ENCODE measurements at places on chromosomes 7 and 10.

- DNase-seq = no peak
These were observed 34.5 kb downstream of the DNMBP start for GRCh38 chr10:99975106-99975829.

- DNase-seq = no peak
These were observed 68.6 kb downstream of the CALD1 start for GRCh38 chr7:134847851-134848588.

GRCh38 chr7:6612819-6613218 is 2.6 kb upstream of the ZNF853 start:
- no peak for DNase-seq

GRCh38 chr10:132187430-132188138 is 836 bp downstream of the DPYSL4 start:
- DNase-seq = no peak

GRCh38 chr10:11901833-11902475 is 78.8 kb downstream of the PROSER2 start:
- DNase-seq = no peak

- no peak for DNase-seq
These were observed 587.9 kb upstream of the GALNT17 start for GRCh38 chr7:70544016-70544415.

DNA sequence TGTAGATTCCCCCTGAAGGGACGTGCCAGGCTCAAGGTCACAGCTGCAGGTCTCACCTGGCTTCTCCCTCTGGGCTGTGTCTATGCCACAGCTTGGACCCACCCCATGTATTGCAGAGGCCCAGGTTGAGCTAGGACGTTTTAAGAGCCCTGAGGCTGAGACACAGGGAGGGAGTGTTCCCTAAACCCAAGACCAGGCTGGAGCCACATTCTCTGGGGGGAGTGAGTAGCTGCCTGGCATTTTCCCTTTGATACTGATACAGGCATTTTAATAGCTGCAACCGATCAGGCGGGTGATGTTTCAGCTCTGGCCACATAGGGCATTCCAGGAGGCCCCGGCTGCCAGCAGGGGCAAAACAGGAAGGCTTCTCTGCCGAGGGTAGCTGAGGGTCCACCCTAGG is 13.4 kb downstream of the COL13A1 start:
- DNase-seq = no peak

DNA sequence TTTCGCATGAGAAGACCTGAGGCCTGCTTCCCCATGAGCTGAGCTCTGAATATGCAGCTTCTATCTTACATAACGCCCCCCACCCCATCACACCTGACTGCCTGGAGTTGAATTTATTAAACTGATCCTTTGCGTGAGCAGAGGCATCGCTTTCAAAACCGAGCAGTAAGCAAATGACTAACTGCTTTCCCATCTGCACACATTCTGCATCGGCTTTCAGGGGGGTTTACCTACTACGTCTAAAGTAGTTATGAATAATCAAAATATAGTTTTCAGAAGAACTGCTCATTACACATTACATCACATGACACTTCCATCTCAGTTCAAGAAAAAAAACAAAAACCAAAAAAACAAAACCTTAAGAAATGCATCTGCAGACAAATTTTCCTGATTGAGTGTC is 54.7 kb upstream of the EGR2 start:
- peak; percentile 55 for DNase-seq

DNA sequence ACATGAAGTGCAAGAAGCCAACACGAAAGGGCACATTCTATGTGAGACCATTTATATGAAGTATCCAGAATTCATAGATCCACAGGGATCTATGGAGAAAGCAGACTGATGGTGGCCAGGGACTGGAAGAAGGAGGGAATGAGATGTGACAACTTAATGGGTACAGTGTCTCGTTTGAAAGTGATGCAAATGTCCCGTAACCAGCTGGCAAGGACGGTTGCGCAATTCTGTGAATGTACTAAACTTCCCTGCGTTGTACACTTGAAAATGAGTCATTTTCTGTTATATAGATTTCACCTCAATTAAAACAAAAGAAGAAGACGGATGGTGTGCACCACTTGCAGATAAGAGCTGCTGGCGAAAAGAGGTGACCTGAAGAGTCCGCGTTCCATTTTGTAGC is 861.1 kb downstream of the TYW1 start:
- DNase-seq = no peak

GRCh38 chr10:123390332-123390731 is 236.1 kb downstream of the BUB3 start:
- no peak for DNase-seq

GRCh38 chr10:113126229-113127201 is 176.5 kb downstream of the TCF7L2 start:
- DNase-seq = peak; percentile 74

DNA sequence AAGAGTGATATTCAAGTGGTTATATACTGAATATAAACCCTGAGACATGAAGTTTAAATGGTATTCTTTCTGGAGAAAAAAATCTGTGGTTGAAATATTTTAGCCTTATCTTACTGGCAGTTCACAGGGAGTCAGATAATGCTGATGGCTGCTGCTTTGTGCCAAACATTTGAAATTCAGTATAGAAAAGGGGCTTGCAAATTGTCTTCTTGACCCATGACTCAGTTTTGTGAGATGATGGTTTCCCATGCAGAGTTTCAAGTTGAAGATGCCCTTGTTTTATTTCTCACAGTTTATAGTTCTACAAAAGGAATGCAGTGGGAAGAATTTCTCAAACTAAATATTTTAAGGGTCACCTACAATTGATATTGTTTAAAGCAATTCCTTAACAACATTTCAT is 251.1 kb upstream of the MEOX2 start:
- no peak for DNase-seq

- no peak for DNase-seq
These were observed 36.6 kb upstream of the ZNRF2 start for GRCh38 chr7:30247541-30248401.

DNA sequence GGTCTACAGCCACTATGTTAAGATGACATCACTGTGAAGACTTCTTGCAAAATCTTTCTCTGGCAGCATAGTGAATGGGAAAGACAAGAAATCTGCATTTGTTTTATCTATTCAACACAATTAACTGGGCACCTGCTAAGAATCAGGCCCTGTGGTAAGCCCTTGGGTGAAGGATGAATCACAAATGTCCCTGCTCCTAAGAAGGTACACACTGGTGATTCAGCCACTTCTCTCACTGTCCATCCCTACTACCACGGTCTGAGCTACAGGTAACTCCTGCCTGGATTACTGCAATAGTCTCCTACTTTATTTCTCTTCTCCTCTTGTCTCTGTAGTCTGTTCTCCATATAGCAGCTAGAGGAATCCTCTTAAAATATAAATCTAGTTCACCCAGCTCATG is 116.1 kb downstream of the HIBADH start:
- no peak for DNase-seq

DNA sequence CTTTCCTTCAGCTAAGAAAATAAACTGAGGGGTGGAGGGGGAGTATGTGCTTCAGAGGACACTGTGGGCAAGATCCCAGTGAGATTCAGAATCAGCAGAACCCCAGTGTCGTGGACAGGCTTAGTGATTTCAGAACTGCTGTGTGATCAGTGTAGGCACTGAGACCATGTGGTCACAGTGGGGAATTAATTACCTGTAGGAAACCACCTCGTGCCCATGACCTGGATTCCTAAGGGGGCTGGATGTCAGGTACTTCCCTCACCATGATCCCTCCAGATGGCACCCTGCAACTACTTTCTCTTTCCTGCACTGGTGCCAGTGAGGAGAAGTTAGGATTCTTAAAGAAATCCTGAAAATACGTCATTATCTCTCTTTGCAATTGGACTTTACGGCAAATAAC is 64.4 kb downstream of the HBP1 start:
- DNase-seq = no peak

- no peak for DNase-seq
These were observed 110.1 kb downstream of the CD36 start for GRCh38 chr7:80748363-80749042.

- no peak for DNase-seq
These were observed 47.0 kb downstream of the PDGFA start for GRCh38 chr7:472640-472957.

- peak; percentile 94 for DNase-seq
These were observed 27.3 kb downstream of the PPIF start for GRCh38 chr10:79374312-79375191.

- DNase-seq = no peak
These were observed 438.7 kb upstream of the NRP1 start for GRCh38 chr10:33773253-33773573.

DNA sequence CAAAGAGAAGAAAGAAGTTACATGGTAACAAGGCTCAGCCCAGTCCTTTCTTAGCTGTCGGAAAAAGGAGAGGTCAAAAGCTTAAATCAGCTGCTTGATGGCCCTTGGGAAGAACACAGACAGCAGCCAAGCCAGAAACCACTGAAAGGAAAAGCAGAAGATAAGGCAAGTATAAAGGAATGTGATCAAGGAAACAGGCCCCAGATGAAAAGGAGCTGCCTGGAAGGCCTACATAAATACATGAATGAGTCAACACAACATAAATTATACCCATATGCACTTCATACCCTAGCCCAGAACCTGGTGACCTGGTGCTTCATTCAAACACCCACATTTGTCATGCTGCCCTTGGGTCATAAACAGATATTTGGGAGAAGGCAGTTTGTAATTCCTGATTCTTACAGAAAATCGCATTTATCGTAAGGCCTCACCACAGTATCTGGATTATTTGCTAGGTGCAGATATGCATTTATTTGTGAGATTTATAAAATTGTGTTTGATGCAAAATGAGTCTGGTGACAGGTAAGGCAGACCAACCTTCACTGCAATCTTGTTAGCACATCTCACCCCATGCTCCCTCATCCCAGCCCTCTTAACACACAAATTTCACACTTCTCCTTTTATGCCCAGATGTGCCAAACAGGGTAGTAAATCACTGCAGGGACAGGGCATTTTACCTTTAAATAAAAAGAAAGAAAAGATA is 94.9 kb upstream of the KCNIP2 start:
- no peak for DNase-seq

GRCh38 chr7:28236560-28236959 is 56.0 kb upstream of the JAZF1 start:
- no peak for DNase-seq

DNA sequence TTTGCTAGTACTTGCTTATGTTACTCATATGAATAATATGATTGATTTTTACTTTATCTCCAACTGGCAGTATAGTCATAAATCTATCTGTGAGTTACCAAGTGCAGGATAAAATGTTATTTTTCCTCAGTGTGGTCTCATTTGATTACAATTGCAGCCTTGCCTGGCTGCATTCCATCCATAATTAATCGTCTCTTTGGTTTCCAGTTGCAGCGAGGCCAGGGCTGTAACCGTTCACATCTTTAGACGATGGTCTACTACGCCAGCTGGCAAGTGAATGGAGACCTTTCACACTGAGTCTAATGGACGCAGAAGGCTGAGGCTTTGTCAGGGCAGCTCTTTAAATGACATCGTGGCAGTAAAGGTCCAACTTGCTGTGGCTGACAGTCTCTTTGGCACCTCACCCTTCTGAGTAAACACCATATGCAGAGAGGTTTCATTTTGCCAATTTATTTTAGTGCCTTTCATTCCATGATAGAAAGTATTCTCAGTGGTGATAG is 84.0 kb downstream of the ARL4A start:
- DNase-seq = no peak

- DNase-seq = no peak
These were observed 354.6 kb downstream of the LRRTM3 start for GRCh38 chr10:67280405-67280804.

DNA sequence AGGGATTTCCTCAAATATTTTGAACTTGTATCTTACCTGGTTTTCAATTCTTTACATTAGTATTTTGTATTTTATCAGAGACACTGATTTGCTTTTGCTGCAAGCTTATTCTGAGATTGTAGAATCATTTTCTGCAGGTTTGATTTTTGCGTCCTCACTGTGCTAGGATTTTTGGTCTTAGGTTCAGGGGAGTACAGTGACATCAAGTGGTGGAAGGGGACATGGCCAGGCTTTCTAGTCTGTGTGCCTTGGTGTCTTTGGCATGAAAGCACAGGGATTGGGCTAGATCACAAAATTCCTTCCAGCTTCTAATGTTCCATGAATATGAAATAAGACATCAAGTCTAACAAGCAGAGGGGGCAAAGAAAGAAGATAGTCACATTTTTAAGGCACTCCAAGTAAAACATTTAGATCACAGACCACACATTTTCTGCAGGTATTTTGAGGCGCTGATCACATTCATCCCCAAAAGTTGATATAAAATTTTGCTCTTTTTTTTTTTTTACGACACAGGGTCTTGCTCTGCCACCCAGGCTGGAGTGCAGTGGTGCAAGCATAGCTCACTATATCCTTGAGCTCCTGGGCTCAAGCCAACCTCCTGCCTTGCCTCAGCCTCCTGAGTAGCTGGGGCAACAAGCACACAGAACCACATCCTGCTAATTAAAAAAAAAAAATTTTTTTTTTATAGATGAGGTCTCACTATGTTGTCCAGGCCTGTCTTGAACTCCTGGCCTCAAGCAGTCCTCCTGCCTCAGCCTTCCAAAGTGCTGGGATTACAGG is 124.4 kb downstream of the PON1 start:
- DNase-seq = no peak
